ENCODE measurements at places on chromosomes 2 and 18.
A peak's percentile ranks its signal among the peaks of the same experiment; 100 is the strongest.

- DNase-seq: no peak
Observed at GRCh38 chr2:3771576-3771975, 68.2 kb downstream of the DCDC2C start.

DNA sequence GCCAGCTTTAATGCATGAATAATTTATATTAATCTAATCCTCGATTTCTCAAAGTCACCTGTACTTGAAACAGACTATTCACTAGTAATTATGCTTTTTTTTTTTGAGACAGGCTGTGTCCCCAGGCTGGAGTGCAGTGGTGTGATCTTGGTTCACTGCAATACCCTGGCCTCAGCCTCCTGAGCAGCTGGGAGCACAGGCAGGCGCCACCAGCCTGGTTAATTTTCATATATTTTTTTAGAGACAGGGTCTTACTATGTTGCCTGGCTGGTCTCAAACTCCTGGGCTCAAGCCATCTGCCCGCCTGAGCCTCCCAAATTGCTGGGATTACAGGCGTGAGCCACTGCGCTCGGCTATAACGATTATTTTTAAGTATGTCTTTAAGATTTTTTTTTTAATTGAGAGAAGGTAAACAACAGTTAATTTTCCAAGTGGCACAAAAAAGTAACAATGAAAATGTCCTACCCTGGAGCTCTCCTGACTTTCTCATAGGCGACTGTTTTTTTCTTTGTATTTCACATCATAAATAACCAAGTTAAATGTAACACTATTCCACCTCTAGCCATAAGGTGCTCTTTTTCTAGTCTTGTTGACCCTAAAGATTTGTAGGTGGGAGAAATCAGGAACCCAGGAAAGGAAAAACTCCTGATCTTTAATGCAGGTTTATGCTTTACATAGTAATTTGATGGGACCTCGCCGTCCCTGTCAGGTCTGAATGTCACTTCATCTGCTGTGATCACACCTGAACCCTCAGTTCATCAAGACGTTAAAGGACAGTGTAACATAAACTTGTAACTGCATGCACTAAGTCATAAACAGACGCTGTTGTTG is 1.3 kb upstream of the ANKRD12 start:
- no peak for DNase-seq

- DNase-seq: no peak
Observed at GRCh38 chr2:1455466-1455865, 42.2 kb downstream of the TPO start.

GRCh38 chr2:157933160-157933920 is 57.2 kb upstream of the ACVR1 start:
- no peak for DNase-seq

- no peak for DNase-seq
Observed at GRCh38 chr2:64987956-64988419, 1.2 kb upstream of the SLC1A4 start.

DNA sequence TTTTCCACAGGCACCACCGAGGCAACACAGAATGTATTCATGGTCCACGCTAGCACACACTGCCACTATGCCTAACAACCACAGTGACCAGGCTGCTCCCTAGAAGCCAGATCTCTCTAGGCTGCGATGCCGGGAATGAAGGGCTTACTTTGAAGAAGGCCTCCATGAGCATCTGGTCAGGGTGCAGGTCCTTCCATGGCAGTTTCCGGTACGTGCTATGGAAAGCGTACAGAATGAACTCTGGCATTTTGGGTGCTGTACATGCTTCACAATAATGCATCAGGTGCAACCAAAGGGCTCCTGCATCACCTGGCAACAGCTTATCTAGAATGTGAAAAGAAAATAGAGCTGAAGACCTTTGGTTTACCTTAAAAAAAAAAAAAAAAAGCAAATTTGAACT is 44.9 kb downstream of the SIGLEC15 start:
- no peak for DNase-seq

GRCh38 chr2:128016620-128017019 is 11.2 kb downstream of the SAP130 start:
- peak; percentile 29 for DNase-seq

- DNase-seq: no peak
Observed at GRCh38 chr2:169464466-169464865, 14.8 kb upstream of the BBS5 start.

DNA sequence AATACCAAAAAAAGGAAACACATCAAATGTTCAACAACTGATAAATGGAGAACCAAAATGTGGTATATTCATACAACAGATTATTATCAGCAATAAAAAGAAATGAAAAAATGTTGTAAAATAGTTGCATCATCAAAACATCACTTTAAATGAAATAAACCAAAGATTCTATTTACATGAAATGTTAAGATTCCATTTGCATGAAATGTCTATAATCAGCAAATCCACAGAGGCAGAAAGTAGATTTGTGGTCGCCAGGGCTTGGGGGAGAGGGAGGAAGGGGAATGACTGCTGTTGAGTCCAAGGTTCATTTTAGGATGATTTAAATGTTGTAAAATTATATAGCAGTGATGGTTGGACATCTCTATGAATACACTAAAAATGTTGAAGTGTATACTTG is 181.9 kb downstream of the RTP5 start:
- no peak for DNase-seq

GRCh38 chr2:84847326-84848050 is 33.4 kb downstream of the TRABD2A start:
- no peak for DNase-seq

- DNase-seq: no peak
Observed at GRCh38 chr2:110883406-110883805, 151.0 kb downstream of the ACOXL start.

DNA sequence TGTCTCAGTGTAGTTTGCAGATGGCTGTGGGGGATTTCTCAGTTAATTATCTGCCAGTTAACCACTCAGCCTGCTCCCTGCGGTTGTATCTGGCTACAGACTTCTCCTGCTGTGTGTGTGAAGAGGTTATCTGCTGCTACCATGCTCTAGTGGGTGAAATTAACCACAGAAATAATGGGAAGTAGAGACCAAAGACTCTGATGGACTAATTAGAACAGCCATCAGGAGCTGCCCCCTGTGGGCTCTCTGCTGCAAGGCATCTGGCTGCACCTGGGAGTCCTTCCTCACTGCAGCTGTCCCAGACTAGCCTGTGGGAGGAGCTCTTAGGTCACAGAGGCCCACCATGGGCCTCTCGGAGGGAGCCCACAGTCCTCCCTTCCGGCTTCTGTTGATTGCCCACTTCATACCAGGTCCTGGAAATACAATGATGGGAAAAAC is 66.6 kb downstream of the CTIF start:
- DNase-seq: no peak

GRCh38 chr2:99067871-99068625 is 73.5 kb upstream of the C2orf15 start:
- DNase-seq: no peak

DNA sequence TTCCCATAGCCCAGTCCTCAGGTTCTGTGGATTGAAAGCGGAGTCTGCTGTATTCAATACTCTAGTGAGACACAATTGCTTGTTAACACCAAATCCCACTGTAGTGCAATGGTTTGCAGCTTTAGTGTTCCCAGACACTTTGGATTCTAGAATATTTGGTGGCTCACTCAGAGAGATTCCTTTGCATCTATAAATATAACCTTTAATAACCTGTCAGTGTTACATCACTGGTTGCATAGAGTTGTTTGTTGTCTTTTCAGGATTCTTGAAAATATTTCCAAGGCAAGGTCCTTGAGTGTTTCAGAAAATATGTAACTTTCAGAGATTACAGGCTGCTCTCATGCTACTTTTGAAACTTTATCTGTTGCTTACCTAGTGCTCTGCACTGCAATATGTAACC is 157.5 kb downstream of the ZEB2 start:
- DNase-seq: no peak

DNA sequence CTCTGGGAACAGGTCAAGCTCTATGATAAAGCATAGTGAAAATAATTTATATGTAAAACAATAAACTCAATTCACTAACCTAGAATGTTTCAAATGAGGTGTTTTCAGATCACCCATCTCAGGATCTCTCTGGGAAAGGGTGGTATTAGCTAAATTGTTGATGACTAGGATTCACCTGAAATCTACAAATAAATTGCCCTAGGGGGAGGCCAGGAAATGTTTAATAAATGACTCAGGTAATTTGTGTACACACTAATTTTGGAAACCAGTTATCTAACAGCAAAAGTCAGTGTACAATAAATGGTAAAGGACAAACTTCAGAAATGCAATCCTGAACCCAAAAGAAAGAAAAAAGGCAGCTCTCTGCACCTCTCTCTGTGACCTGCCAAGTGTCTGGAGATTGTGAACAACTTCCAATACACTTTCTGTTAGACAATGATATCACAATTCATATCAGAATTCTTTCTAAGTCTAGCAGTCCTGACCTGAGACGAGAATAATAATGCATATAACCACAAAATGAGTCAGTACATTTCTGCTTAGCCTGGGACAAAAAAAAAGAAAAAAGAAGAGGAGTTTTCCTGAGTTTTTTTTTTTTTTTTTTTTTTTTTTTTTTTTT is 760.0 kb downstream of the EPHA4 start:
- no peak for DNase-seq

DNA sequence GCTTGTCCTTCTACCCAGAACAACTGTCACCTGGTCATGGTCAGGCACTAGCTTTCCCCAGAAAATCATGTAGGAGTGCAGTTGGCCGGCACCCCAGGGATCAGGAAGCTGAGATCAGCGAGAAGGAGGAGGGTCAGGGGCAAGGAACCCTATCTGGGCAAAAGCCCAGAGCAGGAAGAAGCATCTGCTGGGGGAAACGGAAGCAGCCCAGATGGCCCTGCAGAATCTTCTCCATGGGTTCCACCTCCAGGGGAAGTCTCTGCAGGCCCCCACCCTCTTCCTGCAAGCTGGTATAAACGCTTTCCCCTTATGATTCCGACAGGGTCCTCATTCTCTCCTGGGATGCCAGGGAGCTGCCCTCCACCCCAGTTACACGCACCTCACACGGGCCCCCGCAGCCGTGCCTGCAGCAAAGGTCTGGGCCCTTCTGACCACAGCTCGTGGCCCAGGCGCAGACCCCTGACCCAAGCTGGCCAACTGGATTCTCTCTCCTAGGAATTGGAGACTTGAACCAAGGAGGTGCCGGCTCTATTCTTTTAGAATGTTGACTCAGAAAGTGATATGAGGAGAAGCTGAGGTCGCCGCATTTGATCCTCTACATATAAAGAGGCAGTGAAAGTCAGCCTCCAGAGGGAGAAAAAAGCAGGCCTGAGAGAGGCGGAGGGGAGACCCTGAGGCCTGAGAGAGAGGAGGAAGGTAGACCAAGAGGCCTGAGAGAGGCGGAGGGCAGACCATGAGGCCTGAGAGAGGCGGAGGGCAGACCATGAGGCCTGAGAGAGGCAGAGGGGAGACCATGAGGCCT is 71.0 kb downstream of the STPG4 start:
- peak; percentile 58 for DNase-seq

DNA sequence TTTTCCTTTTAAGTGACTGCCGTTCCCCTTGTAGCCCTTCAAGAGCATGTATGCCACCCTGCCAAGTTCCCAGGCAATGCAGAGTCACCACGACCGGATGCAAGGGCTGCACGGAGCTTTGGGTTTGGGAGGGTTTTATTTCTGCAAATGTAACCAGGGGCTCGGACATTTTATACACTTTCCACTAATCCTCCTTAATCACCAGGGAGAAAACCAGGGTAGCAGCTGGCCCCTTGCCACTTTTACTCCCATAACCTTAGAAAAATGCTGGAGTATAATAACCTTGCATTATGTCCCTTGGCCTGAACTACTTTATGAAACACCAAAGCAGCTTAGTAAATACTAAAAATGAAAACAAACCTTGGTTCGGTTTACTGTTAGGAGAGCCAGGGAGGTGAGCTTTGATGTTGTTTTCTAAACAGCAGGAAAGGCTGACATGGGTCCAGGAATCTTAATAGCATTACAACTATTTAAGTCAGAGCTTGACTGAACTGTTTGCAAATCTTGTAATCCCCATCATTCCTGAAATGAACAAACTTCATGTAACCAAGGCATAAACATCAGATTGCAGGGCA is 152.8 kb upstream of the RIOK3 start:
- no peak for DNase-seq

- DNase-seq: no peak
Observed at GRCh38 chr18:49742316-49743116, 70.8 kb downstream of the ACAA2 start.

- DNase-seq: no peak
Observed at GRCh38 chr2:226461981-226462380, 337.6 kb downstream of the IRS1 start.

DNA sequence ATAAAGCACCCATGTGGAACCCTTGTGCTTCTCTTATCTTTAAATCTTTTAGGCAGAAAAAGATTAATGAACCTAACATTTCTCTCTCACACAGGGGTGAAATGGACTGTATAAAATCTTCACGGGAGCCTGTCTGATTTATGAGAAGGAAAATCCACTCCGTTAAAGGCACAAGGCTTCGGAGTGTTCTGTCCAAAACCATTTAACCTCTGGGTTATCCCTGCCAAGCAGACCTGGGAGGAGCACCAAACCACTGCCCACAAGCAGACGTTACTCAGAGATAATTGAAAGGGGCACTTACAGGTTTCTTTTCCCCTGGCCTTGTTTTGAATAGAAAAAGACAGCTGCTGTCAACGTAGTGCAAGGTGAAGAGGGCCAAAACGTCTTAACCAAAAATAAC is 184.4 kb upstream of the DOK6 start:
- DNase-seq: no peak

GRCh38 chr2:88807237-88807962 is 115.9 kb downstream of the RPIA start:
- DNase-seq: no peak

GRCh38 chr2:239114119-239114581 is 266.3 kb downstream of the TWIST2 start:
- DNase-seq: no peak

- no peak for DNase-seq
Observed at GRCh38 chr18:36633961-36634412, 194.8 kb downstream of the TPGS2 start.

GRCh38 chr2:39266139-39266805 is 22.5 kb upstream of the CDKL4 start:
- DNase-seq: no peak

- no peak for DNase-seq
Observed at GRCh38 chr2:233846387-233847247, 7.7 kb downstream of the HJURP start.

GRCh38 chr2:177221970-177222369 is 9.4 kb downstream of the HNRNPA3 start:
- no peak for DNase-seq

- DNase-seq: no peak
Observed at GRCh38 chr2:176583607-176584006, 314.4 kb downstream of the MTX2 start.

- DNase-seq: no peak
Observed at GRCh38 chr2:194867328-194867727, 789.7 kb upstream of the SLC39A10 start.

DNA sequence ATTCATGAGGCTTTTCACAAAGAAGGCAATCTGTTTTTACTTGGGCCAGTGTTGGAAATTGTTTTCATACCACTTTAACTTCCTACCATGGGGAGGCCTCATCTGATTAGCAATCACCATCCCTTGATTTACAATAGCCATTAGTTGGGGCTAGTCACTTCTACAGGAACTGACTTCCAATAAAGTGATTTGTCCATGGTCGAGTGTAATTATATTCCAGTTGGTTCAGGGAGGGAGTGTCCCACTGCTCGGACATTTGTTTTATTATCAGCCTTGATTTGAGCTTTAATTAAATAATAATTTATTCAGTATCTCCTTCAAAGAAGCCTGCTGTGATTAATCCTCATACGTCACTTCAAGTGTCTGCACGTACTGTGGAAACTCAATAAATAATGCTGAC is 233.9 kb upstream of the CNTNAP5 start:
- no peak for DNase-seq
